ENCODE measurements at places on chromosomes 5 and 9.

- no peak for DNase-seq
These were observed 177.6 kb downstream of the DIRAS2 start for GRCh38 chr9:90464978-90465377.

- no peak for DNase-seq
These were observed 318.8 kb upstream of the ELAVL2 start for GRCh38 chr9:24144796-24145195.

DNA sequence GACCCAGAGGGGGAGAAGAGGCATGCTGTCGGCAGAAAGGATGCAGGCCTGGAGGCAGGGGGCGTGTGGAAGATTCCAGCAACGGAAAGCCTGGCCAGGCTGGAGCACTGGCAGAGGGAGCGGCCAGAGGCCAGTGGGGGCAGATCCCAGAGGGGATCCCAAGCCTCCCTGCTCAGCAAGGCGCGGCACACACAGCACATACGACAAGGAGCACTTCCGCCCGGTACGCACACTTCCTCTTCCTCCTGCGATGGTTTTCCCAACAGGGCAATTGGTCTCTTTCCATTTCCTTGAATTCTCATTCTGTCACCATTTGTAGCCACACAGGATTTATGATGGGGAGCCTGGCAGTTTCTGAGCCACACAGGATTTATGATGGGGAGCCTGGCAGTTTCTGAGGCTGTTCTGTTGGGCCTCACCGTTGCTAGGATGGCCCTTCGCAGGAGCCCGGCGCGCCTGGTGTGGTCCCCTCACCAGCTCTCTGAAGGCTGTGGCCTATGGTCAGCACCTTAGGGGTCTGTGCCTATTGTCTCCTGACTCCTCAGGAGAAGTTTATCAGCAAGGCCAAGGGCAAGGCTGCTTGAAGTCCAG is 123.5 kb upstream of the RAPGEF1 start:
- DNase-seq: no peak

DNA sequence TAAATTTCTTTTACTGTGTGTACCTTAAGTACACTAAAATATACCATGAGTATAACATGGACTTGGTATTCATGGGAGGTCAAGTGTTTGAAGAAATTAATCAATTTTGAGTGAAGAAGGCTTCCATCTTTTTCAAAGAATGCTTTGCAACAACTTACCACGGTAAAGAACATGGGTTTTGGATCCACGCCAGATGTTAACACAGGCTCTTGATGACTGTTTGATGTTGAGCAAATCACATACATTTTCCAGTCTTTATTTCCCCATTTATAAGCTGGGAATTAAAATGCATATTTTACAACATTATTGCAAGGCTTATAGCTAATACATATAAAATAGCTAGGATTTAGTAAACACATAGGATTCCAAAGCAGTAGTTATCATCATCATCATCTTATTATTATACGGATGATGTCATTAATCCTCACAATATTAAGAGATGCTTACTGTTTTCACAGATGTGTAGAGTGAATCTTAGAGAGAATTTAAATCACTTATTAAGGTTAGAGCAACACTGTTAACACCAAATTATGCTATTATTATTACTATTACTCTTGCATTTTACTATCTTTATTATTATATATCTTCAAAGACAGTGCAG is 362.0 kb downstream of the PRELID2 start:
- no peak for DNase-seq

DNA sequence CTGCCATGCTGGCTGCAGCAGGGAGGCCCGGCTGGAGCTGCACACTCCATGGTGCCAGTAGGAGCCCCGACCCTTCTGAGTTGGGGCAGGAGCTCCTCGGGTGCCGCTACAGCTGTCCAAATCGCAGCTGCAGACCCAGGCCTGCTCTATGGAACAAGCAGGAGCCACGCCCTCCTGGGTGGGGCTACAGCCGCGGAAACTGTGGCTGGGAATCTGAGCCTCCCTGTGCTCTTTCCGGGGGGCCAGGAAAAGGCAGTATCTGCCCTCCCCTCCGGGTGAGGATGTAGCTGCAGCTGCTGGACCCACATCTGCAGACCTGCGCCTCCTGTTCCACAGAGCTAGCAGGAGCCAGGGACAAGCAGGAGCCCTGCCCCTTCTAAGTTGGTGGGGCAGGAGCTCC is 278.9 kb upstream of the ACTBL2 start:
- no peak for DNase-seq

DNA sequence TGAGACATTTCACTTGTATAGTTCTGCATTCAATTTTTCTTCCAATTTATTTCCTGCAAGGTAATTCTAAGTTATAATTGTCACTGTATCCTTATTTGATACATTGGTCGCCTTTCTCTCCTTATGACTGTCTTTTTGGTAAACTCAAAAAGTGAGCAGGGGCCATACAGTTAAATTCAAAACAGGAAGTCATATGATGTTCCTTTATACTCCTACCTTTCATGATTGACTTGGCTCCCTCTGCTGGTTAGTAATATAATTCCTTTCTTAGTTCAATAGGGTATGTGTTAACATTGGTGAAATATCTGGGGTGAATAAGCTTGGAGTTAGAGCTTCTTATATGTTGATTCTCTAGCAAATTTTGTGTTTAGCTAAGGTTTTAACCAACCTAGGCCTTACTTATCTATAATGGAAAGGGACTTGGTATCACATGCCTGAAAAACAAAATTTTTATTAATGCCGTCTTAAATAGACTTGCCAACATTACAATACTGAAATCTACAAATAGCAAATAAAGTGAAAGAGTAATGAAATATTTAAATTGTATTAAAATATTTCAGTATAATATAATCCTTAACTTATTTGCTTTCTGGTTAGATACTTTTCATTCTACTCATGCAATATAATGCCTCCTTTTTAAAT is 6.0 kb upstream of the NIPBL start:
- peak; percentile 49 for DNase-seq

DNA sequence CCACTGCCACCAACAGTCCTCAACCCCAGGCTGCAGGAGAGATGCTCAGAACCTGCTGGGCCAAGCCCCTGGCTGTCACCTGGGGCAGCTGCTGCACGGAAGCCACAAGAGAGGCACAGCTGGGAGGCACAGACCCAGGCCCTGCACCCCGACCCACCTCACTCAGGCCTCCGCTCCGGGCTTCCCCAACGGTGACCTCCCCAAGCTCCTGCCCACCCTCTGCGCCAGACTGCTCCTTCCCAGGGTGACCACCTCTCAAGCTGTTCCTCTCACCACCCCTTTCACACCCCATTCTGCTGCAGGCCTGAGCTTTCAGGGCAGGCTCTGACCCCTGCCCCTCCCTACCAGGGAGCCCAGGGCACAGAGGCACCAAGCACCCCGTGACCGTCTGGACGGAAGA is 33.0 kb downstream of the VAV2 start:
- no peak for DNase-seq

DNA sequence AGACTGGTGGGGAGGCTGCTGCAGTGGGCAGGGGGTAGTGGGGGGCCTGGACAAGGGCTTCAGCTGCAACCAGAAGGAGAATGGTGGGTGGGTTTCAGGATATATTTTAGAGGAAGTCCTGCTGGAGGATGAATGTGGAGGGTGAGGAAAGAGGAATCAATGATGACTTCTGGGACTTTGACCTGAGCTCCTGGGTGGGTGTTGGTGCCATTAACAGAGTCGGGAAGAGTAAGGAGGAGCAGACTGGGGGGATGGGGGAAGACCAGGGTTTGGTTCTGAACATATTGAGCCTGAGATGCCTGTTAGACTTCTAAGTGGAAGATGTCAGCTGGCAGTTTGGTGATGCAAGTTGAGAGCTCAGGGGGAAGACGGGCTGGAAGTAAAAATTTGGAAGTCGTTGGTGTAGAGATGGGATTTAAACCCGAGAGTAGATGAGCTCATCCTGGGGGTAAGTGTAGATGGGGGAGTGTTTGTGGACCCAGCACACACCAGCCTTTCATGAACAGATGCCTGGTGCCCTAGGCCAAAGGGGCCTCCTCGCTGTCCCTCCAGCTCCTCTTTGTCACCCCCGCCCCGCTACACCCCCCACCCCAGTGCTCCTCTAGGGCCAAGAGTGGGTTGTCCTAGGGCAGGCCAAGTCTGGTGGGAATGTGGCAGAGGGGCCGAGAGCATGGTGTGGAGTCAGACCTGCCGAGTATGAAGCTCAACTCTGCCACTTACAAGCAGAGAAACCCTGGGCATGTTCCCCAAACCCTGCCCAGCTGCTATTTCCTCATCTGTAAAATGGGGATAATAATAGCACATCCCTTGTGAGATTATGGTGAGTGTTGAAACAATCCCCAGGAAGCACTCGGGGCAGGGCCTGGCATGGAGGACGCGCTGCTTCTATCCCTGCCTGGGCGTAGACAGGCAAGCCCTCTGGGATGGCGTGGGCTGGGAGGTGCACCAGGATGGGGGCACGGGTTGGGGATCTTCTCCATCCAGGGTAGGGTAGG is 4.0 kb downstream of the DNM1 start:
- DNase-seq: no peak

DNA sequence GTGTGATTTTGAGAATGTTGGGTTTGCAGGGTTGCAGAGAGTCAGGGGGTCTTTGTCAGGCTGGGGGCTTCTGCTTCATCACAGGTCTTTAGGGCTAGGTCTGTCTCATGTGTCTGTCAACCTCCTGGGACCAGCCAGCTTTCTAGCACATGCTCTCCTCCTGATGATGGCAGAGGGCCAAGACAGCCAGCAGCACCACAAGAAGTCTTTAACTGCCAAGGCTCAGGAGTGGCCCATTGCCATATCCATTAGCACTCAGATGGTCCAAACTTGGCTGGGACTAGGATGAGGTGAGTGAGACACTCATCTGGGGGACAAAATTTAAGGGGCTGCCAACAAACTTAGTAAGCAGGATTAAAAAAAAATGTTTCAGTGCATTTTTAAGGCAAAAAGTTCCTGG is 384.2 kb upstream of the CDH10 start:
- DNase-seq: no peak

DNA sequence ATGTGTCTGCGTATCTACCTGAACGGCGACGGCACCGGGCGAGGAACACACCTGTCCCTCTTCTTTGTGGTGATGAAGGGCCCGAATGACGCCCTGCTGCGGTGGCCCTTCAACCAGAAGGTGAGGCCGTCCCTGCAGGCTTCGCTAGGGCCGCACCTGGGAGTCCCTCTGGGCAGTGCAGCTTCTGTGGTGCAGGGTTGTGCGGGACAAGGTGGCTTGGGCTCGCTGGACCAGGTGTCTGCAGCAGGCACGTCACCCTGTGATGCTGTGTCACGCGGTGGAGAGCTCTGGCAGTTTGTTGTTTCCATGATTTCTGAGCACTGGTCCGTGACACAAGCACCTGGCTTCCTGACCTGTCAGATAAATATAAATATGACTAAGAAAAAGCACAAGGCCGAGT is 20.7 kb downstream of the FBXW5 start:
- DNase-seq: no peak

Measured in T47D (cell line).